Stimulated activated CD4-positive, alpha-beta T cell treated with anti-CD3 and anti-CD28 coated beads, Interleukin-1b, Interleukin-23, amount 100 ng/mL, for 48 hours (primary cell): ENCODE measurements at places on chromosomes 2 and 18.

- no peak for DNase-seq
These were observed 53.5 kb downstream of the NCOA1 start for GRCh38 chr2:24544456-24545115.

DNA sequence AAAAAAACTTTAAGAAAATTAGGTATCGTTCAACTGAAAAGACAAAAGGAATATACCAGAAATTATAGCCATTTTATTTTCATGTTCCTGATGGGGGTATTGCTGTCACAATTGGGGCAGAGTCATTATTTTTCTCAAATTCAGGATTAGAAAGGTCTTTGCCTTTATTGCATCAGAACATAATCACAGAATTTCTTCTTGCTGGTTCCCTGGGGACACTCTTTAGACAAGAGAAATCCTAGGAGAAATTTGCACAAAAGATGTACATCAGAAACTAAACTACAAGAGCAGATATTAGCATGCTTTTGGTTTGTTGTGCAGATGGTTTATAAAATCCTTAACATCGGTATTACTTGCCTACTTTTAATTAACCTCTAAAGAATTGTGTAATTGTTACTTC lies 103.2 kb downstream of the NCOA1 start:
- DNase-seq = no peak

DNA sequence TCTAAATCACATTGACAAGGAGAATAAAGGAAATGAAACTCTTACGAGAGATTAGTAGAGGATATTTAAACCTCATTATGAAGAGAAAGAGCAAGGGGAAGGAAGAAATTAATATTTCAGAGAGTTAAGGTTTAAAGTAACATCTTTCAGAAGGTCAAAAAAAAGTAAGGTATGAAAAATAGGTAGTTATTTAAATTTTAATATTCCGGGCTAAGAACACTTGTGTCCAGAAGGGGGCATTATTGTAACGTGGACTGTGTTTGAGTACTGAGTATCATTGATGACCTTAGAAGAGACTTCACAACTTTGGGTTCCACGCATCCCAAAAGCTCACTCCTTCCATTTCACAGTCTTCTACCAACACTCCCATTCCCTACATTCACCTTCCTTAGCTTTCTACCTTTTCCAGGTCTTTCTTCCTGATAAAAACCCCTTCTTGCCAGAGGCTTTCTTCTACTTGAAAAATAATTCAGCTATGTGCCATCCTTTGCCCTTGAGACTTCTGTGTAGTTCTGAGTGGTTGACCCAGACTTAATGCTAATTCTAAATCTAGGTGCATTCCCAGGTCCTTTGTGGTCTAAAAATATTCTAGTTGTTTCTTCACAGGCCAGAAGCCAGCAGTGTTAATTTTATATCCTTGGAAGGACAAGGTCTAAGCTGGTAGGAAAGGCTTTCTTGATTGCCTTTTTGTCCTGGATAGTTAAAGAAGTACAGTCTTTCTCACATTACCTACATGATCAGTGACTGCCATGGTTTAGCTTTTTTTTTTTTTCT lies 16.5 kb downstream of the DYNC1I2 start:
- no peak for DNase-seq

DNA sequence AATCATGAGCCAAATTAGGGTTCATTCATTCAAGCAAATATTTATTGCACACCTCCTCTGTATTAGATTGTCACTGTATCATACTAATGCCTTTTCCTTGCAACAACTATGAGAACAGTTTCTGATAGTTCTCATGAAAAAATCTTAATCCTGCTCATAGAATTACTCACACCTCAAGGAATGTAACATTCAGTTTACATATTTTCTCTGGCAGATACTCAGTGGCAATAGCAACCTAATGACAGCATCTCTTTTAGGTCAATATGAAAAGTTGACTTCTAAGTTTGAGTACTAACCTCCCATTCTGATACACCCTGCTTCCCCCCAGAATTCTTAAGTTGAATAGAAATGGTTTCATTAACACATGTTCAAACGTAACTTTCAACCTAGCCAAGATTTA lies 132.0 kb downstream of the VWC2L start:
- no peak for DNase-seq

DNA sequence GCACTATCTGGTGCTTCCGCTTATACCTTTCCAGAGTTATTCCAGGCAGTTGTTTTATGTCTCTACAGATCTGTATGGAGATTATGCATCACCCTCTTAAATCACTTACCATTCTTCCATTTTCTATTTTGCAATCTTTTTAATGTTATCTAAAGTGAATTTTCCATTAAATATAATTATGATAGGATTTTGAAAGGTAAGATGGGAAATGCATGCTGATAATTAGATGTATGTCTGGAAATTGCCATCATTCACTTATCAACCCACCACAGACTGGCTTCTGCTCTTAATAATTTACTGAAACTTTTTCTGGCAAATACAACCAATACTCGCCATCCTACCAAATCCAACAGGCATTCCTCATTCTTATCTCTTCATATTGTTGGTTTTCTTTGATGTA lies 227.4 kb upstream of the MC4R start:
- DNase-seq = no peak
